AG08395 (cell line): ENCODE measurements at places on chromosomes 4 and X.
A peak's percentile ranks its signal among the peaks of the same experiment; 100 is the strongest.

GRCh38 chrX:68784816-68785215 is 44.0 kb upstream of the EFNB1 start:
- DNase-seq, result no peak

GRCh38 chr4:175776217-175776616 is 35.8 kb downstream of the GPM6A start:
- no peak for DNase-seq

DNA sequence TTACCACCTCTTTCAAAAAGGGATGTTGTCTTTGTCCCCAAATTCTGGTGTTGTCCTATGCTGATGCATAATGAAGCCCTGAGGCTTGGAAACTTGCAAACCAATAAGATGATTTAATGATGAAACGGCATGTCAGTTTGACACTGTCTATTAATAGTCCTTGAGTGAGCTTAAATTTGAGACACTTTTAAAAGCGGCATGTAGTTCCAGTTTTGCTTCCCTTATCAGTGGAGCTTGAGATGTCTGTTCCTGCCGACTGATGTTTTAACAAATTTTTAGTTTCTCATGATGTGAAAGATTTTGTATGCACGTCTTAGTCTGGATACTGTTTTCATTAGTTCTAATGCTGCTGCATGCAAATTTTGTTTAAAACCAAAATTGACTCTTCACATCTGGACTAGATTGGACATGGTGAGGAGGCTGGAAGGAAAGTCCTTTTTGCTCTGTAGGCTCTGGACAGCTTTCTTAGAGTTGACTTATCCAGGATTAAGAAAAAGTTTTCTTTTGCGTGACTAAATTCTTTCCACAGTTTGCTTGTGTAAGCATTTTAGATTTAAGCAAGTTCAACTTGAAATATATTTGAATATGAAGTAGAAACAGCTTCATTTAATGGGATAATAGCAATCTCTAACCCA is 11.7 kb downstream of the C1GALT1C1 start:
- peak; percentile 11 for DNase-seq

DNA sequence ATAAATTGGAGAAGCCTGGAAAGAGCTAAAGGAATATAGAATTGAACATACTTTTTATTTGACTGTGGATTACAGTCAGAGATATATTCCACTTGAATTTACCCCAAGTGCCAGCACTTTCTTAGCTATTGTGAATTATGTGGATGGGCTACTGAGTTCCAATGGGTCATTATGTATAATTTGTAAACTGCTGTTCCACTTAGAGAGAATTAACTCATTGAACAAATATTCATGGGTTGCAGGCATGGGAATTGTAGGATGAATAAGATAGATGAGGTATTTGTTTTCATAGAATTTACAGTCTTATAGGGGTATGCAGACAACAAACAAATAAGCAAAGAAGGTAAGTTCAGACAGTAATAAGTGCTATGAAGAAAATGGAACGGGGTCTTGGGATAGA is 195.7 kb downstream of the SHROOM3 start:
- DNase-seq, result peak; percentile 48

DNA sequence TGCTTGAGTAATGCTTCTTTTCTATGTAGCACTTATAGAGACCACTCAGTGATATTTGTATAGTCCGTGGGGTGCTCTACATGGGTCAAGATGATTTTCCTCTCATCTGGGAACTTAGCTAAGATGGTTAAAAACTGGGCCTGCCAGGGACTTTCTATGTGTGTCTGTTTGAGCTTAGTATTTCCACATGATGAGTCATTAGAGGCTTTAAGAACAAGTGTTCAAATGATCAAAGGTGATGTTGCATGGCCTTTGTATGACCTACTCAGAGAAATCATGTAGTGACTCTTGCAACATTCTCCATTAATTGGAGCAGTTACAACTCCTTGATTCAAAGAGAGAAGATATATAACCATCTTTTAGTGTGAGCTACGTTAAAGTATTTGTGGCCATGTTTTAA is 1480.5 kb upstream of the IGFBP7 start:
- DNase-seq, result no peak

- DNase-seq, result no peak
These were observed 853.8 kb upstream of the INTU start for GRCh38 chr4:126779001-126779400.

DNA sequence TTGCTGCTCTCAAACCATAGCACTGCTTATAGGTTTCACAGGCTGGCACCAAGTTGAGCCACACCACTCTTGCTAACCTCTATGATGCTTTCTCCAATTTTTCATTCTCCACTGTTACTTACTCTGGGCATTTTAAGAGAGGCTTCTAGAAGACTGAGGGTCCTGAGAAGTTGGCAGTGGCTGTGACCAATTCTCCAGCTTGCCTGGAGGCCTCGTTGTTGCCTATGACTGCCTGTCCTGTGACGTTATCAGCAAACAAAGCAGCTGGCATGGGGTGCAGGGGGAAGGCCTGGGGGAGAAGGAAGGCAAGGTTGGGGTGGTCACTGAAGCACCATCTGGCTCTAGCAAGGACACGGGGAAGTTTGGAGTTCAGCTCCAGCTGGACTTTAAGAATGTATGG is 30.4 kb upstream of the PDLIM3 start:
- DNase-seq, result no peak

- DNase-seq, result no peak
These were observed 74.3 kb upstream of the CLNK start for GRCh38 chr4:10758906-10759305.

GRCh38 chr4:102430461-102430910 is 70.7 kb upstream of the NFKB1 start:
- DNase-seq, result no peak

- no peak for DNase-seq
These were observed 139.7 kb downstream of the ELOVL6 start for GRCh38 chr4:110058677-110059076.

DNA sequence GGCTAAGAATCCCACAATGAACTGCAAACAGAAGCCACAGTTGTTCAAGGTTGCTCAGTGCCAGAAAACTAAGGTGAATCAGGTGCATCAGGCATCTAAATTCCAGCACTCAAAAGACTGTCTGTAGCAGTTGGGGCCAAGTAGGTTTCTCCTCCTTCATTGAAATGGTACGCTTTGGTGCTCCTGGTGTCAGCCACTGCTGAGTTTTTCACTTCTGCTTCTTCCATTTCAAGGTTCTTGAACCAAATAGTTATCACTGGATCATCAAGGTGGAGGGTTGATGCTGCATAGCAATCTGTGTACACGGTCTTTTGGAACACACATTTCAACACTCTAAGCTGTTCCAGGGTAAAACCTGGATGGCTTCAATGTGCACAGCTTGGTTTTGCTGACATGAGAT is 74.4 kb downstream of the TMA16 start:
- DNase-seq, result no peak

GRCh38 chrX:56313308-56313707 is 81.2 kb downstream of the KLF8 start:
- DNase-seq, result no peak

DNA sequence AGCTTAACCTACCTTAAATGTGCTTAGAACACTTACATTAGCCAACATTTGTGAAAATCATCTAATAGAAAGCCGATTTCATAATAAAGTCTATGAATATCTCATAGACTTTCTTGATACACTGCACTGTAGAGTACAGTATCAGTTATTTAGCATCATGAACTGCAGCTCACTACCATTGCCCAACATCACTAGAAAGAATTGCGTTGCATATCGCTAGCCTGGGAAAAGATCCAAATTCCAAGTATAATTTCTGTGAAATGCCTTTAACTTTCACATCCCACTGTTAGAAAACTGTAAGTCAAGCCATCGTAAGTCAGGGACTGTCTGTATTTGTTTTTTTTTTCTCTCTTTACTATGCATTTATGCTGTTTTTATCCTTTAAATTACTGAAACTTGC is 918.6 kb upstream of the PABPC4L start:
- no peak for DNase-seq

DNA sequence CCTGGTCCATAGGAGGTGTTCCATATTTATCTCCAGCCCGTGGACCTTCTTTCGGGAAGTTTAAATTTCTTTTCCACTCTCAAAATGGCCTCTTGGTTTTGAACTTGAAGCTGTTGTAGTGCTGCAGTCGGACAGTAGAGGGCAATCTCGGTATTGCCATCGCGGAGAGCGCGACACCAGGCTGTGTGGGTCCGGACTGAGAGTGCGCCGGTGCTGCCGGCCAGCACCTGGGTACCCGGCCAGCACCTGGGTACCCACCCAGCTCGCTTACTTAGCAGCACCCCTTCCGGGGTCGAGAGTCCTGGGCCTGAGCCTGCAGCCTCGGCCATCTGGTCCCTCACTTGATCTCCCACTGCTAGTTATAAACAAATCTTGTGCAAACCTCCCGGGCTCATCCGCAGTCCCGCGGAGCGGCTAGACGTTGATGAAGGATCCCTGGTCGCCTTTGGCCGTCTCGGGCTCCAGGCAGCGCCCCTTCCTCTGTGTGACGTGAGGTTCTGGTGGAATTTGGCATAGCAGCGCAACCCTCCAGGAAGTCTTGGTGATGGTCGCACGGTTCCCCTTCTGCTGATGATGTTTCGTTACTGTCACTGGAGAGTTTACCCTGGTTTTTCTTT is 18.0 kb downstream of the FAM9A start:
- no peak for DNase-seq

- no peak for DNase-seq
These were observed 103.5 kb downstream of the TMA16 start for GRCh38 chr4:163598028-163598427.
